ENCODE measurements at places on chromosomes 4 and X.
A peak's percentile ranks its signal among the peaks of the same experiment; 100 is the strongest.

GRCh38 chrX:137052643-137053235, 18.9 kb upstream of the GPR101 start:
- DNase-seq, result no peak

- DNase-seq, result no peak
These were observed 8.3 kb downstream of the GPR50 start for GRCh38 chrX:151184705-151185104.

GRCh38 chr4:186724864-186725468, 1.3 kb upstream of the FAT1 start:
- peak; percentile 25 for DNase-seq

GRCh38 chr4:85675076-85676049, 200.4 kb downstream of the ARHGAP24 start:
- no peak for DNase-seq

DNA sequence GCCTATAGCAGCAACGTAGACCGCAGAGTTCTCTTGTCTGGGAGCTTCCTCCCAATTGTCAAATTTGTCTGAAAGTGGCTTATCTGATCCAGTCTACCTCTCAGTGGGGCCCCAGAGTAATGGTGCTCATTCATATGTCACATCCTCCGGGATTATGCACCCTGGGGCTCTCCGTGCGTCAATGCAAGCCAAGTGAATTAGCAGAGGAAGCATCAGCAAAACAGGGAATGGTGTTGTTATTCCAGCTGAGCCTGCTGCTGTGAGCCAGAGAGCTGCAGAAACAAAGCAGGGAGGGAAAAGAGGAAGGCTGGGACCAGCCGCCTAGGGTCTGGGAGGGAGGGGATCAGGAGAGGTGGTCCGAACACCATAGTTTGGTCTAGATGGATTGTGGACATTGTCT, 95.2 kb downstream of the CLNK start:
- DNase-seq, result no peak

DNA sequence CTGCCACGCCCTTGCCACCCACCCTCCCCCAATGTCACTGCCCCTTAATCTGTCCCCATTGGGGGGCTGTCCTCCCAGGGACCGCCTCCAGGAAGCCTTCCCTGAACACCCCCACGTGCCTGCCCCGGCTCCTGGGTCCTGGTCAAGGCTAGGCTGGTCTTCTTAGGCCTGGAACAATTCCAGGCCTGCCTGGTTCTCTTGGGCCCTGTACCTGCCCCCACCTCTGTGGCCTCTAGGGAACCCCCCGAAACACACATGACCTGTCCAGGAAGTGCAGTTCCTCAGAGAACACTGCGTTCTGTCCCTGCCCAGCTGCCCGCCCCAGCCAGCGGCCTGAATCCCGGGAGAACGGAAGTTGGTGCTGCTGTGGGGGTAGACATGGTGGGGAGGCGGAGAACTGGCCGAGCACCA, 5.1 kb downstream of the MXD4 start:
- DNase-seq, result no peak

DNA sequence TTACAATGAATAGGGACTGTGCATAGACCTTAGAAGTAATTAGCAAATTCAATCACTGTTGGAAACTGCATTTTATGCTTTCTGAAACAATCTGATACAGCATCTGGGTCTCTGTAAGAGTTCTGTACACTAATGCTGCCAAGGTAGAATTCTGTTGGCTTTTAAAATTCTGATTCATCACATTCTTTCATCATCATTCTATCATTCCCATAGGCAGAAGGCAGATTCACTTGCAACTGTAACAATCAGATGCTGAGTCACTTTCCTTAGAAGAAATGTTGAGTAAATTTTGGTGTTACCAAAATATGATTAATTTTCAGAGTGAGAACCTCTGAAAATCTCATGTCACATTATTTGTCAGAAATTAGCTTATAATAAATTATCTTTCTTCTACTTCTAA, 267.2 kb downstream of the MAPK10 start:
- peak; percentile 44 for DNase-seq

DNA sequence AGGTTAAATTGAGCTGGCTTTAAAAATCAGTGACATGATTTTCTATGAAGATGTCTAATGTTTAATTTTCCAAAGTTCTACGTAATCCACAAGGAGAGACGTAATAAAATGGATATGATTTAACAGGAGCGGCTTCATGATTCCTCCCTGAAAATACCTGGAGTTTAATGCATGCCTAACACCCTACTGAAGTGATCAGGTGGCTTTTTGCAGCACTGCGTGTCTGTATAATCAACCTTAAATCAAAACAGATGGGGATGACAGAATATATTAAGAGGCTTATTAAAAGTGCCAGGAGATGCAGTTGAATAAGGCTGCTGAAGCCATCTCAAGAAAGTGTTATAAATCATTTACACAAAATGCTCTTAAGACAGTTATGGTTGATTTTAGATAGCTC, 112.4 kb upstream of the TLR3 start:
- DNase-seq, result no peak

- DNase-seq, result no peak
These were observed 2.2 kb downstream of the FUNDC2 start for GRCh38 chrX:155028877-155029291.

GRCh38 chr4:15936495-15936894, 2.0 kb downstream of the FGFBP1 start:
- peak; percentile 53 for DNase-seq

Data from RWPE1 (cell line).